H4 (cell line): ENCODE measurements at places on chromosomes 5 and 9. TPM values are rescaled to one million over a fixed set of nuclear protein-coding genes. Genes with fewer than 3 reads are reported as not detected.

CARD9 gene
- 0.17 and 0.18 TPM in 2 replicates for total RNA-seq

FAM163B gene
- not detected in 2 replicates for total RNA-seq

IL9 gene
- total RNA-seq: not detected in 2 replicates

CBY3 gene
- not detected in 2 replicates for total RNA-seq

DNA sequence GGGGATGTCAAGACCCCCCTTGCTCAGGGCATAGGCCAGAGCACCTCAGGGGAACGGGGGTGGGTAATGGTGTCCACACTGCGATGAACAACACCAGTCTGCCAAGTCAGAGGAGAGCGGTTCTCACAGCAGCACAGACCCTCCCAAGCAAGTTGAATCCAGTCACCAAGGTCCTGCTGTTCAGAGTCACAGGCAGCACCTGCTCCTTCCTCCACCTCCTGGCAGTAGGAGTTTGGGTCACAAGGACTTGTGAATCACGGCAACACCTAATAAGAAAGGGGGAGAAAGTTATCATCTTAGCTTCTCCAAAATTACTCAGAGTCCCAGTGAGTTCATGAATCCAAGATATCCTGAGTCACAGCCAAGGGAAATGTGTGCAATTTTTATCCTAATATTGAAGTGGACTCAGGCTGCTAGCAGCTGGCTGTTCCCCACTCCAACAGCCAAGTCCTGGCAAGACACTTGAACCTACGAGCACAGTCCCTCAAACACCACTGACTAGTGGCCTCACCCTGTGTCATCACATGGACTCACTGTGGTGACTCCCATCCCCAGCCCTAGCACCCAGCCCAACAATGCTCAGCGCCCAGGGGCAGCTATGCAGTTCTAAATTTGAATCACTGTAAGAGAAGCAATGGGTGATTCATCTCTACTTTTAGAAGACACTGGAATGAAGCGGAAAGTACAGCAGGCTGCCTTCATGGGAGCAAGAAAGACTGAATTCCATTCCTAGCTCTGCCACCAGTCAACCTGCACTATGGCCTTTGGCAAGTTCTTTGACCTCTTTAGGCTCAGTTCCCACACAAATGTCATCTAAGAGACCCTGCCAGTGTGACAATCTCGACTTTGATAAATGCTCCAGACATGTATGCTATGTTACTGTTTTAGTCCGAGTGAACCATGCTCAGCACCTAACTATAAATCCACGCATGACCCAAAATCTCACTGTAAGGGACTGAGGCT is 113.7 kb downstream of the KLHL3 start:
- DNase-seq: no peak

DNA sequence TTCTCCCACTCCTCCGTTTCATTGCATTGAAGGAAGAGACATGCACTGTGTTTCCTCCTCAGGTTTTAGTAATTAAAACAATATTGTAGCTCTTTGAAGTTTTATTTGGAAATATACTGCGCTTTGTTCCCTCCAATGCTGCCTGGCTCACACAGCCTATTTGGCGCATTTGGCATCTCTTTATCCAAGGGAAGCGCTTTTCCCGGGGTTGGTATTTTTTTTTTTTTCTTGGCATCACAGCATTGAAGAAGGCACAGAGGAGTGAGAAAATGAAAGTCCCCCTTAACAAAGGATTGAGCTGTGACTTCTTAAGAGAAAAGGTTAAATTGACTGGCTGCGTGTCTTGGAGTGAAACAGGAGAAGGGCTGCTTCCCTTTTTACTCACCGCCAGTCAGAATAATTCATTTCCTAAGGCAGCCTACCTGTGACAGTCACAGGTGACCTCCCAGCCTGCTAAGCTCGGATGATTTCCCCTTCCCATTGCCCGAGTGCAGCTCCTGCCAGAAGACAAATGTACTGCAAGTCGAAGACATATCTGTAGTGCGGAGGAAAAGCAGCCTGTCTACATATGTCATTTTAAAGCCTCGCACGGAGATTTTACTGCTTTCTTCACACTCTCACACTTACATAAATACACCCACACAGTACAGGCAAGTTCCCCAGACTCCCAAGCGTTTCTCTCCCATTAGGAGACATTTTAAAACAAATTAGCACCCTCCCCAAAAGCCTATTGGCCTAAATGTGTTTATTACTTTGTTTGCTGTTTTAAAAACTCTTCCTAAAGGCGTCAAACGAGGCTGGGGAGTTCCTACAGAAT is 665.5 kb upstream of the ZNF608 start:
- DNase-seq: no peak

GRCh38 chr5:131239686-131240085 is 24.2 kb upstream of the CDC42SE2 start:
- DNase-seq: no peak
